ENCODE measurements at places on chromosomes 3 and 15.

- no peak for DNase-seq
These were observed 9.3 kb upstream of the ISLR2 start for GRCh38 chr15:74121039-74121438.

GRCh38 chr3:172066880-172067796, 27.8 kb downstream of the FNDC3B start:
- DNase-seq = no peak

GRCh38 chr3:99400352-99400751, 238.0 kb upstream of the COL8A1 start:
- DNase-seq = no peak

DNA sequence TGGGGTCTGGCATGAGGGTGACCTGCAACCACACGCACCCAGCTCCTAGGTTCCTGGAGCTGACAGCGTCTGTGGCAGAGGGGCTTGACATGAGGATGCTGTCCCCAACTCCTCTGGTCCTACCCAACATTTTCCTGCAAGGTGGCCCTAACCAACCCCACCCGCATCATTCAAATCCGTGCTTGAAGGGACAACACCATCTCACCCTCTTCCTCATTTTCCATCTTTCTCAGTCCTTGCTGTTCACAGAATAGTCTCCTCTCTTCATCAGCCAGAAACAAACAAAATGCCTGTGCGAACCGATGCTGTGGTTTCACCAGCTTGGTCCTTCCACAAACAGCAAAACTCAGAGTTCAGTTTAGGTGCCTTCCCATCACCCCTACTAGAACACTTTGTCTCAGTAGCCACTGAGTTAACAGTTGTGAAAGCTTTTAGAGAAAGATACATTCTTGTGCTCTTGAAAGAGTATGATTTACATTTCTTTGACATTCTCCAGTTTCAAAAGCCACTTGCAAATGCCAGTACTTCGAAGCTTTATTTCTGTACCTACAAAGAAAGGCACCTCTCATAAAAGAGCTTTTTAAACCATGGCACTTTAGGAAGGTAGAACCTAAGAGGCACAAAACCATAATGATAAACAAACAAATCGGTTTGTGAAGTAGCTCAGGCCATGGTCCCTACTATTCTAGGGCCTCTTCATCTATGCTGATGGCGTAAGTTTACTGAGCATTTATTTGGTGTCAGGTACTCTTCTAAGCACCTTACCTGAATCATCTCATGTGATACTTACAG, 360.1 kb downstream of the SHQ1 start:
- DNase-seq = no peak

- no peak for DNase-seq
These were observed 19.1 kb downstream of the ZNF710 start for GRCh38 chr15:90020021-90020735.

- no peak for DNase-seq
These were observed 14.0 kb upstream of the ALAS1 start for GRCh38 chr3:52183786-52184445.

DNA sequence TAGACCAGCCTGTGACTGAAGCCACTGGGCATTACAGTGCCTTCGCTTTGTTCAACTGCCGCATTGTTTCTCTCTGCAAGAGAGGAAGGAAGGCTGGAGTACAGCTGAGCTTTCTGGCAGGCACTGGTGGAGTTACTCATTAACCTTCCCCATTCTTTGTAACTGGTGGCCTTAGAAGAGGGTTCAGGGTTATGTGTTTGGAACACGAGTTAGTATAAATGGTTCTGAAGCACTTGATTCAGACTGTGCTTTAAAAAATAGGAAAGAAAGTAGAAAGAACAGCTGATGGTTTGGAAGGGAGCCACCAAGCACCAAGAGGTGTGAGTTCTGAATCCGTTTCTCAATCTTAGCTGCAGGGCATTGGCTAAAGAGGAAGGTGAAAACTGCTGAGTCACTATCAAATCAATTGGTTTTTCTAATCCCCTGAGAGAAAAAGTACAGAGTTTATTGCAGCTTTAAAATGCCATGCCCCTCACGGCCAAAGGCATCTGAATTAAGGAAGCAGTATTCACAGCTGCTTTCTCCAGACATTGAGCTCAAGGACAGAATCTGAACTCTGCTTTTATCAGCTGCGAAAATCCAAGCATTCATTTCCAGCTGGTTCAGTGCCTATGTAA, 3.6 kb downstream of the HGD start:
- DNase-seq = no peak

GRCh38 chr15:74060251-74060650, 22.1 kb downstream of the GOLGA6A start:
- DNase-seq = no peak

DNA sequence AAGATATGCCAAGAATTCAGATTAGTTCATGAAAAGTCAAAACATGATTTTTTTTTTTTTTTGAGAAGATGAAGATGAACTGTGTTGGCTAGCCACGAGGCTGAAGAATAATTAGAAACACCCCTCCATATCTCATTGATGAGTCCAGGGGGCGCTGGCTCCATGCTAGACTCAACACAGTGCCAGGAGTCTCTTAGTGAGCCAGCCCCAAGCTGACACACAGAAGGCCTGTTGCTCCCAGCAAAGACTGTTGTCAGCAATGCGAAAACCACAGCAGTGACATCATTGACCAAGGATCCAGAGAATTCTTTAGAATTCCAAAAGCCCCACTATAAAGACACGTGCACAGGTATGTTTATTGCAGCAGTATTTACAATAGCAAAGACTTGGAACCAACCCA, 185.2 kb downstream of the ANXA2 start:
- DNase-seq = no peak

- DNase-seq = no peak
These were observed 102.6 kb downstream of the STAC start for GRCh38 chr3:36482880-36483279.

DNA sequence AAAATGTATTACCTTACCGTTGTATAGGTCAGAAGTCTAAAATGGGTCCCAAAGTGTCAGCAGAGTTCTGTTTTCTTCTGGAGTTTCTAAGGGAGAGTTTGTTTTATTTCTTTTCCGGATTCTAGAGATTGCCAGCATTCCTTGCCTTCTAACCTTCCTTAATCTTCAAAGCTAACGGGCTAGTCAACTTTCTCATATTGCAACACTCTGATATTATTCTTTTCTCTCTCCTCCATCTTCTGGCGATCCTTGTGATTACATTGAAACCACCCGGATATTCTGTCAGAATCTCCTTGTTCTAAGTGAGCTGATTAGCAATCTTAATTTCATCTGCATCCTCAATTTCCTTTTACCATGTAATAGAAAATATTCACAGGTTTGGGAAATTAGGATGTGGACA, 36.2 kb upstream of the AADACL2 start:
- DNase-seq = no peak

DNA sequence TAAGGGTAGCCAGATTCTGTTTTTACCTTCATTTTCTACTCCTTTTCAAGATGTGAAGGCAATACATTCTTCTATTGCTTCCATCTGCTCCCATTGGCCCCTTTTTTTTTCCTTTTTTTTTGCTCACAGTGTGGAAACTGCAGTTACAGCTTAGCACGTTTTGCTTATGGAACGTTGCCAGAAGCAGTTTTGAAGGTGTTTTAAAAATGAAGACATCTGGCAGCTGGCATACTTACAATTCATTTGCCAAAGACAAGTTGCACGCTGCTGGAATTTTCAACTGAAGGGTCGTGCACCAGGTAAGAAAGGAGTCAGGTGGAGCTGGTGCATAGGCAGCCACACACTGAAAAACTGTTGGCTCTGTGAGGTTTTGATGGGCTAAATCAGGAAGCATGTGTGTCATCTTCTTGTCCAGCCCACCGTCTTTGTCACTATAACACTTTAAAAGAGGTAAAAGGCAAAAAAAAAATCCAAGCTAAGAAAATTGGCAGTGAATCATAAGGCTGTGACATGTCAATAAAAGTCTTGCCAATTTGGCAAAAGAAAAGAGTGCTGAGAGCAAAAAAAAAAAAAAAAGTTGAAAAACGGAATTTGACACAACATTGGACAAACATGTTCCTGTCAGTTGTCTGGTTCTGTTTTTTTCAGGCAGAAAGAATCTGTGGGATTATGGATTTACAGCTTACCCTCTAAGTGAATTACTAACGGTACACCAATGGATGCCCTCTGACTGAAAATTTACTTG, 225.4 kb upstream of the SOX2 start:
- no peak for DNase-seq

GRCh38 chr3:148698190-148698810, 597 bp downstream of the AGTR1 start:
- DNase-seq = no peak

- no peak for DNase-seq
These were observed 979 bp upstream of the ZNF621 start for GRCh38 chr3:40523781-40524180.

GRCh38 chr3:53969086-53969485, 77.4 kb upstream of the SELENOK start:
- DNase-seq = no peak

GRCh38 chr3:98914210-98915080, 12.9 kb upstream of the DCBLD2 start:
- no peak for DNase-seq

- no peak for DNase-seq
These were observed 162.3 kb upstream of the NR2E3 start for GRCh38 chr15:71648095-71648494.
